ENCODE measurements at places on chromosomes 3 and 15.

GRCh38 chr3:130990282-130990681 lies 36.3 kb downstream of the ASTE1 start:
- no peak for DNase-seq

GRCh38 chr3:4838621-4839022 lies 140.6 kb upstream of the BHLHE40 start:
- no peak for DNase-seq

- DNase-seq: no peak
Observed at GRCh38 chr3:68893600-68894239, 38.6 kb downstream of the TAFA4 start.

GRCh38 chr3:32469151-32469874 lies 33.3 kb downstream of the CMTM6 start:
- no peak for DNase-seq

GRCh38 chr3:60743631-60744164 lies 507.6 kb downstream of the FHIT start:
- no peak for DNase-seq

GRCh38 chr3:24688446-24689148 lies 193.9 kb upstream of the THRB start:
- no peak for DNase-seq

- no peak for DNase-seq
Observed at GRCh38 chr3:126511291-126511690, 6.3 kb downstream of the UROC1 start.

GRCh38 chr3:84946240-84946639 lies 12.5 kb upstream of the CADM2 start:
- no peak for DNase-seq

DNA sequence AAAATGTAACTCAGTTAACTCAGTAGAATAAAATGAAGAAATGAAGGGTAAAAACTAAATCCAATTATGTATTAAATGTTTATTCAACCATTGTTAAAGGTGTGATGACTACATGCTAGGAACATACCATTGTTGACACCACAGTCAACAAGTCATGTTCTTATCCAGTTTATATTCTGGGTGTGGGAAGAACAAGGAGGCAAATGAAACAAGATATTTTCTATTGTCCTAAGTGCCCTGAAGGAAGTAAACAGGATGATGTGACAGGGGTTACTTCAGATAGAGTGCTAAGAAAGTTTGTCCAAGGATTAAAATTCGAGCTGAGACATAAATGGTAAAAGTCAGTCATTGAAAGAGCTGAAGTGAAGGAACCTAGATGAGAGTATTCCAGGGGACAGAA lies 13.1 kb downstream of the AP3S2 start:
- no peak for DNase-seq

GRCh38 chr15:59255680-59256336 lies 49.2 kb downstream of the LDHAL6B start:
- no peak for DNase-seq

GRCh38 chr15:64515825-64516224 lies 55.4 kb downstream of the ZNF609 start:
- DNase-seq: no peak

GRCh38 chr15:66850078-66850991 lies 148.3 kb downstream of the SMAD6 start:
- no peak for DNase-seq

GRCh38 chr3:126963261-126964190 lies 19.4 kb upstream of the PLXNA1 start:
- DNase-seq: no peak

- DNase-seq: no peak
Observed at GRCh38 chr15:25849157-25849921, 13.8 kb downstream of the ATP10A start.

GRCh38 chr3:136334209-136334608 lies 84.1 kb downstream of the PCCB start:
- no peak for DNase-seq

GRCh38 chr3:127441764-127442163 lies 148.8 kb downstream of the TPRA1 start:
- DNase-seq: no peak

GRCh38 chr3:176032043-176032442 lies 1165.2 kb downstream of the TBL1XR1 start:
- no peak for DNase-seq

DNA sequence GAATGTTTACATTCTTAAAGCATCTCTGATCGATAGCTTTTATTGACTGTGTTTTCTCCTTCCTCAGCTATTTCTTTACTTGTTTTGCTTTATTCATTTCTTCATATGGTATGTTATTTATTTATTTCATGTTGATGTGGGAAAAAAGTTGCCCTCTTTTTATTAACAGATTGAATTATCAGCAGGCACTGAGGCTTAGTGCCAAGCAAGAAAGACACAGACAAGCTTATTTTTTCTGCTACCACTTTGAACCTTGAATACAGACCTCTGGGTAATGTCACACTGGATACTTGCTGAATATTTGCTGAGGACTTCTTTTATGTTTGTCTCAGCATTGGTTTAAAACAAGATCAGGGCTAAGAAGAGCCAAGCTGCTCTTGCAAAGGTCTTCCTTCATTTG lies 162.0 kb upstream of the CNTN6 start:
- no peak for DNase-seq

GRCh38 chr15:74451322-74451721 lies 9.6 kb downstream of the UBL7 start:
- DNase-seq: no peak

DNA sequence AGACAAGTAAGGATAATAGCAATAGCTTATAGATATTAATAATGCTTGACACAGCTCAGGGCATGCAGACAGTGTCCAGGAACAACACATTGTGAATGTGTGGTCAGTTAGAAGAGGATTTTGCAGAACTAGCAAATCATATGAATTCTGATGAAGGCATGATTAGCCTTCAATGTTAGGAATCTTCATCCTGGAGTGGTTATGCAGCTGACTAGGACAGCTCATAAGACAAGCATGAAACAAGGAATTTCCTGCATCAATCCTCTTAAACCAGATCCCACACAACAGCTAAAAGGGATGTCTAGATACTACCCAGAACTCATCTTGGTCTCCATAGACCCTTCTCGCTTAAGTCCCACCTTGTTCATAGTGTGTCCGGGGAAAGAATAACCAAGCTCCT lies 499.0 kb upstream of the ATP11B start:
- DNase-seq: no peak

- no peak for DNase-seq
Observed at GRCh38 chr3:120177707-120178306, 83.6 kb upstream of the GSK3B start.

GRCh38 chr3:187618722-187619121 lies 51.5 kb downstream of the SST start:
- no peak for DNase-seq

- DNase-seq: no peak
Observed at GRCh38 chr3:33704891-33705290, 13.2 kb downstream of the CLASP2 start.

DNA sequence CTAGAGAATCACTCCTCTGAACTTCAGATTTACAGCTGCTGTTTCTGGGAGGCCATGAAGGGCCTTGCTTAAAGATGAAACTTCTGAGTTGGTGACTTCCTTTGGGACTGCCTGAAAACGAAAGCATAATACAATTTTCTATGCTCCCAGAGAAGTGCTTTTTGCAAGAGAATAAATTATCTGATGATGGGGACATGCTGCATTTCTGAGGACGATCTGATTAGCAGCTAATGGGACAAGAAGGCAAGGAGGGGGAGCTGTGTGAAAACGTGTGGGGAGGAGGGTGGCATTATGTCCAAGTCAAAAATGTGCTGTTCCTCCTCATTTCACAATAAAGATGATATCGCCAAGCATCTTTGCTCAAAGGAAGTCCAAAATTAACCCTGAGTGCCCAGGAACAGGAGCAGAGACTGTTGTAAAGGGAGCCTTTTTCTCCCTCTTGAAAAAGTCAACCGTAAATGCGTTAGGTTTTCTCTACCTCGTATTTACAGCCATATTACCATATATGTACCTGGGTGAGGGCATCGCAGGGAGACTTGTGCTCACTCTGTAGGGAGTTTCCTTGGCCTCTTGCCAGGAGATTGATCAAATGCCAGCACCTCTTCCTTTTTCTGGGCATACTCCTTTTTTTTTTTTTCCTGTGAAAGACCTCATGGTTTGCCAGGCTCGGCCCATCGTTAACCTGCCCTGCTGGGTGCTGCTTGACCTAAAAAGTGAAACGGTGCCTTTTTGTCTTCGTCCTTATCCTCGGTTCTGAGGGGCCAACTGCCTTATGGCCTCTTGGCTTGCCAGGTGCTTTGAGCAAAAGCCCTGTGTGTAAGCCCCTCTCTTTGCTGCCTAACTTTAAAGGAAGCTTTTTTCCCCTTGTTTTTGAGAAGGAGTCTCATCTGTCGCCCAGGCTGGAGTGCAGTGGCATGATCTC lies 11.5 kb downstream of the ITPR1 start:
- no peak for DNase-seq

- no peak for DNase-seq
Observed at GRCh38 chr3:129476586-129476985, 36.6 kb downstream of the IFT122 start.

DNA sequence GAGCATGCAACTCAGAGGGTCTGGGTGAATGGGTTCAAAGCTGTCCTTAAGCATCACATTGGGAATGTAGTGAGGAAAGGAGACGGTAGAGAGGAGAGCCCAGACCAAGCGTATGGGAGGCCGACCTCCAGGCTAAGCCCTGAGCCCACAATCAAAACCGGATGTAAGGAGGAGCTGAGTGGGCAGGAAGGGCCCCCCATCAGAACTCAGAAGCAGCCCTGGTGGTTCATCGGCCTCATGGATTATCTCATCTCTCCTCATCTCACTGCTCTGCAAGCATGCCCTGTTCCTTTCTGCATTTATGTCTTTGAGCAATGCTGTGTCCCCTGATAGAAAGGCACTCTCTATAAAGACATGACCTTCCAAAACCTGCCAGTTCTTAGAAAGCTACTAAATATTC lies 6.2 kb downstream of the HDC start:
- no peak for DNase-seq

DNA sequence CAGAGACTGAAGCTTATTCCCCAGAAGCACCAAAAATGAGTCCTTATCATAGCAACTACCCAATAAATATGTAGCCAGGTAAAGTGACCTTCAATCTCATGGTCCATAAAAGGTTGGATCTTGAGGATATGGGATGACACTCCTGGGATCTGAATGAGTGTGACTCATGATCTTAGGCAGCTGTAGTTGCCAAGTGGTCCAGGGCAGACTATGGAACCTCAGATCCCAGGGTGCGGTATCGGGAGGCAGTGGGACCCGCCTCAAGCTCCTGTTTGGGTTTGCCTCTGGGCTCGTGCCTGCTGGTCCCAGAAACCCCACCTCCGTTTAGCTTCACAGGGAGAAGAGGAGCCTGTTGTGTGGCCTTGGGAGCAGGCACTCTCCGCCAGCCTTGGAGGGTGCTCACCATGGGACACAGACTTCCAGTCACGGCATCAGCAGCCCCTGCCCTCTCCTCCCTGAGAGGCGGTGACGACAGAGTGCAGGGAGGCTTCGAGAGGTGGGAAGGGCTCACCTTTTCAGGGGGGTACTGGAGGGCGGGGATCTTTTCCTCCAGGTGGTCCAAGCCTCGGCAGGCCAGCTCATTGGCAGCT lies 8.1 kb downstream of the PLIN1 start:
- no peak for DNase-seq

DNA sequence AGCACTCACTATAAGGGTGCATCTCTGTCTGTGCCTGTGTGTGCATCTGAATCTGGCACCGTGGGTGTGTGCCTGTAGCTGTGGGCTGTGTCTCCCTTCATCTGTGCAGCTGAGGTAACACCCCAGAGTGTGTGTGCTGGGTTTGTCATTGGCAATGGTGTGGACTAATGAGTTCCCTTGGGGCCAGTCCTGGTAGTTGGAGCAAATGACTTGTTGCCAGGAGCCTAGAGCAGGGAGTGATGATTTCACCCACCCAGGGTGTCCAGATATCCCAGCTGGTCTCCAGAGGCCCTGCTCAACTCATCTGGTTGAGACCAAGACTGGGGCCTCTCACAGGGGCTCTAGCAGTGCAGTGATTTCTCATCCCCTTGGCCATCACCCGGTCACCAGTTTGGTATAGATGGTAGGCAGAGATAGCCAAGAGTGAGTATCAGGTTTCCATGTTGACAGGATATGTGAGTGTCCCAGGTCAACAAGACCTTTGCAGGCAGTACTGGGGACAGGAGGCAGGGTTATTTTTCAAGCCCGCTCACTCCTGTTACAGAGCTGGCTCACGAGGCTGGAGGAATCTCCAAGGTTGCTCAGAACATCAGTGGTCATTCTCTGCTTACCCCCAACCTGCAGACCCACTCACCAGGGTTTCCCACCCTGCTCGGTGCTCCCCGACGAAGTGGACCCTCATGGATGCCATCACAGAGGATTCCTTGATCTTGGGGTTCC lies 4.1 kb upstream of the HDAC11 start:
- no peak for DNase-seq

DNA sequence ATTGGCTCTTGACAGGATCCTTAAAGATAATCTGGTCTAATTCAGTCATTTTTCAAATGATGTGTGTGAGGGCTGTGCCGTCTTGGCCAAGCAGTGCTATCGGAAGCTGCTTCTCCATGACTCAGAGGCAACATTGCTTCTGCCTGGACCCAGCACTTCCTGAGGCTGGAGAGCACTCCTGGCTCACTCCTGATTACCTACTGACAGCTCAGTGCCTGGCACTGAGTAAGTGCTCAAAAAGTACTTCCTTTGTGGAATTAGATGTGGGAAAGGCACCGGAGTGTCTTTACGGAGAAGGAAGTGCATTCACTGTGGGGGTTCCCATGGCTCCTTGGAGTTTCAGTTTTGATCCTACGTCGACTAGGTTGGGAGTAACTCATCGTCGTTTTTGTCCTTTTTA lies 86.9 kb upstream of the UBE3A start:
- DNase-seq: no peak

- no peak for DNase-seq
Observed at GRCh38 chr3:43909149-43909548, 218.4 kb downstream of the ABHD5 start.

- DNase-seq: peak; percentile 14
Observed at GRCh38 chr15:51751697-51752683, 593 bp downstream of the TMOD2 start.

DNA sequence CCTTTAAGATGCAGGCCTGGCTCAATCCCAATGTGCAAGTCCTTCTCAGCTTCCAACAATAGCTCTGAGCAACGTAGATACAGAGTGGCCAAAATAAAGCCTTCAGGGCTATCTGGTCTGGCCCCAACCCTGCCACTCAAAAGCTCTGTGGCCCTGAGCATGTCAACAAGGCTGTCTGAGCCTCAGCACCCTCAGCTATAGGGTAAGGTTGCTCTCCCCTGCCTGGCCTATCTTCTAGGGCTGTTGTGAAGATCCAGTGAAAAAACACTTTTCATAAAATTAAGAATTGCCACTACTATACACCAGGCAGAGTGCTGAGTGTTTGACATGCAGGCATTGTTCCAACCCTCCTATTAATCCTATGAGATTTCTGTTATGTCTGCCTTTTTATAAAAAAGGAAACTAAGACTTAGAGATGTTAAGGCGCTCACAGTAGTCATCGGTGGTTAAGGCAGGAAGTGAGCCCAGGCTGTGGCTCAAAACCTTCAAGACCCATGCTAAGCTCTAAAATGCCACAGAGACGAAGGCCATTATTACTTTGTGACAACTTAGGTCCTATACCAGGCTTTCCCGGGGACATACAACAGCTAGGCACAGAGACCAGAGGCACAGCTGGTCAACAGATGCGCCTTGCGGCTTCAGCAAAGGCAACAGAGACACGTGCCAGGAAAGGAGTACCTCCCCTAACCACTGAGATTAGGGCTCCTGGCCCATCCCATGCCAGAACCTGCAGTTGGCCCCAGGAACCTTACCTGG lies 5.1 kb downstream of the POLG start:
- no peak for DNase-seq
